ENCODE measurements at places on chromosomes 4 and X. TPM values are rescaled to one million over a fixed set of nuclear protein-coding genes. Genes with fewer than 3 reads are reported as not detected.

GRCh38 chrX:24002167-24002566, 24.8 kb downstream of the KLHL15 start:
- H3K36me3 ChIP-seq, result peaks cover 7% of the 10 kb centered on the region
- H3K4me1 ChIP-seq, result peaks cover 5% of the 10 kb centered on the region
- H3K27me3 ChIP-seq, result no peaks in the 10 kb centered on the region
- H3K4me3 ChIP-seq, result no peak overlapping the region
- H3K27ac ChIP-seq, result no peak overlapping the region

- no peak overlapping the region for H3K4me3 ChIP-seq
- H3K27ac ChIP-seq, result no peak overlapping the region
- H3K36me3 ChIP-seq, result peaks cover 15% of the 10 kb centered on the region
- H3K27me3 ChIP-seq, result no peaks in the 10 kb centered on the region
- no peaks in the 10 kb centered on the region for H3K4me1 ChIP-seq
- no peak for DNase-seq
Measured at GRCh38 chr4:53421791-53422190, 44.4 kb downstream of the FIP1L1 start.

- peak; percentile 20 for DNase-seq
- no peaks in the 10 kb centered on the region for H3K27me3 ChIP-seq
- no peak overlapping the region for H3K4me3 ChIP-seq
Measured at GRCh38 chrX:16511796-16512776, 137.9 kb upstream of the S100G start.

The CLCN4 gene
- polyA plus RNA-seq, result 1.9 TPM

Measured in large intestine (tissue), 12 donors.